ENCODE measurements at places on chromosomes 7 and 10.

DNA sequence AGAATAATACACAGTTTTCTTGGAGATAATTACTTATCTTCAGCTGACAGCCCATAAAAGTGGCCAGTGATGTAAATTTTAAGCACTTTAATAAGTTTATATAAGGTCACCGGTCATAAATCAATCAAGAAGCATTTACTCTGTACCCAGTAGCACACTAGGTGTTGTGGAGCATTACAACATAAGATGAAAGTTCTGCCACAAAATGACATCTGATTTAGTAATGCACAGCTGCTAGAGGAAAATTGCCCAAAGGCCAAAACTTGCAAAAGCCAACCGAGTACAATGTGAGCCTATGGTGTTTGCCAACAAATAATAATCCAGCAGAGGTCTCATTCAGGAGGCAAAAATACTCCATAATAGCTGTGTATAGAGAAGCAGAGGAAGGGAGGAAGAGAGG is 63.6 kb downstream of the GPR37 start:
- DNase-seq, result no peak

GRCh38 chr10:86191166-86191565 is 175.4 kb downstream of the GRID1 start:
- no peak for DNase-seq

DNA sequence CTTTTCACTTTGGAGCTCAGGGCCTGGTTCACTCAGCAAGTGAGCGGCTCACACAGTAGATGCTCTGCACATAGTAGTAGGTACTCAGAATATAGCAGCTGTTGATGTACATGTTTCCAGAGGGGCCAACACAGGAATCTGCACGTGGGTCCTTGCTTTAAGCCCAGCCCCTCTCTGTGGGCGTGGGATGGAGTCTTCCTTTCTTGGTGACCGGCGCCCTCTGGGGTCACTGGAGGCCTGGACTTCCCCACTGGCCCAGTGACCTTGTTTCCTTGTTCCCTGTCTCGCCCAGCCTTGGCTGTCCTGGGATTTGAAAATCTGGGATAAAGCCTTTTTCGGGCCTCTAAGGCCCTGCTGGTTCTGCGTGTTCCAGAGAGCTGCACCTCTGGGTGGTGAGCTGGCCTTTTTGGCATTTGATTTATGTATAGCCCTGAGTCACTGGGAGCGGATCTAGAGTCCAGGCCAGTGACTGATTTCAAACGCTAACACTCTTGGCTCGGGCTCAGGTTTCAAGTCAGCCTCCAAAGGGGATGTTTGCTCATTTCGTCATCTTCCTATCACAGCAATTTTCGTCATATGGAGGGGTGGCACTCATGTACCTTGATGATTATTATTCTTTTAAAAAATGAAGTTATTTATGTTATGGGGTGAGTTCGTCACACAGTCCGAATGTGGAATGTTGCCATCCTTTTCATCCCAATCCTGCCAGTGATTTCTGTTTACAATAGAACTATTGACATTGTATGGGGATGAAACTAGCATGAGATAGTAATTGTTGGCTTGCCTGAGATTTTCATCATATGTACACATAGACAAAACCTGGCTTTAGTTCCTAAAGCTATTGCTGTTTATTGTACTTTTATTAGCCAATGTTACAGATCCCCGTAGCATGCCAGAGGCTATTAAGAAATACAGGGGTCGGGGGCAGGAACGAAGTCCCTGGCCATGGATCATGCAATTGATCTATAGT is 65.5 kb downstream of the CUX1 start:
- DNase-seq, result peak; percentile 81

- DNase-seq, result no peak
These were observed 70.7 kb upstream of the PRSS58 start for GRCh38 chr7:142328551-142328950.

GRCh38 chr10:70940834-70941568 is 52.6 kb upstream of the PCBD1 start:
- no peak for DNase-seq

- no peak for DNase-seq
These were observed 34.3 kb upstream of the NPVF start for GRCh38 chr7:25262586-25262985.

- DNase-seq, result peak; percentile 72
These were observed 9.5 kb downstream of the CHST15 start for GRCh38 chr10:124083740-124084397.

DNA sequence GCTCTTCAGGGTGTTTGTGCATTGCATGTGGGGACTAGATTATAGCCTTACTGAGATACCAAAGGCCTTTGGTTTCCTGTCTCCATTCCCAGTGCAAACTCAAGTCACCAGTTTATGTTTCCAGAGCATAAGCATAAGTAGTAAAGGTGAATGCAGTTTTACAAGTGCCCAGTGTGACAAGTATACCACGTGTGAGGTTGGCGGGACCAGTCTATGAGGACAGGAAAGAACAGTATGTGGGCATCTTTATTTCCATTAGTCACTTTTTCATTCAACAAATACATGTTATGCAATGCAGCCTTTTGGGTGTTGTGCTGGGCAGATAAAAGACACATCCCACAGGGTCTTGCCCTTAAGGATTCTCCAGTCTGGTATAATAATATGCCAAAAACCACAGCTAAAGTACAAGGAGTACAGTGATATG is 146.5 kb downstream of the ARID5B start:
- peak; percentile 43 for DNase-seq

DNA sequence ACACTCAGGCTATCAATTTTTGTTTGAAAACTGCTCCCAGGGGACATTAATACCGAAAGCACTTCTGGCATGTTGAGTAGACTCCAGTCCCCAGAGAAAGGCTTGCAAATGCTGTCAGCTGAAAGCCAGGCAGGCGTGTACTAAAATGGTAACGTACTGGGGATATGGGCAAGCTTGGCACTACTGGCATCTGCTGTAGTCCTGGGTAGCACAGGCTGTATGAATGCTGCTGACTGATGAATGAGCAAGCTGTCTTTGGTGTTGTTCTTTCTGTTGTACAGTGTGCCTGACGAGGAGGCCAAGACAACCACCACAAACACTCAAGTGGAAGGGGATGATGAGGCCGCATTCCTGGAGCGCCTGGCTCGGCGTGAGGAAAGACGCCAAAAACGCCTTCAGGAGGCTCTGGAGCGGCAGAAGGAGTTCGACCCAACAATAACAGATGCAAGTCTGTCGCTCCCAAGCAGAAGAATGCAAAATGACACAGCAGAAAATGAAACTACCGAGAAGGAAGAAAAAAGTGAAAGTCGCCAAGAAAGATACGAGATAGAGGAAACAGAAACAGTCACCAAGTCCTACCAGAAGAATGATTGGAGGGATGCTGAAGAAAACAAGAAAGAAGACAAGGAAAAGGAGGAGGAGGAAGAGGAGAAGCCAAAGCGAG is 53.5 kb upstream of the AGBL3 start:
- no peak for DNase-seq

- no peak for DNase-seq
These were observed 944 bp downstream of the RHBDD2 start for GRCh38 chr7:75879771-75880184.

- DNase-seq, result no peak
These were observed 20.4 kb downstream of the SAMD9 start for GRCh38 chr7:93097388-93097787.

- DNase-seq, result no peak
These were observed 117.9 kb downstream of the NPY start for GRCh38 chr7:24401628-24402593.

DNA sequence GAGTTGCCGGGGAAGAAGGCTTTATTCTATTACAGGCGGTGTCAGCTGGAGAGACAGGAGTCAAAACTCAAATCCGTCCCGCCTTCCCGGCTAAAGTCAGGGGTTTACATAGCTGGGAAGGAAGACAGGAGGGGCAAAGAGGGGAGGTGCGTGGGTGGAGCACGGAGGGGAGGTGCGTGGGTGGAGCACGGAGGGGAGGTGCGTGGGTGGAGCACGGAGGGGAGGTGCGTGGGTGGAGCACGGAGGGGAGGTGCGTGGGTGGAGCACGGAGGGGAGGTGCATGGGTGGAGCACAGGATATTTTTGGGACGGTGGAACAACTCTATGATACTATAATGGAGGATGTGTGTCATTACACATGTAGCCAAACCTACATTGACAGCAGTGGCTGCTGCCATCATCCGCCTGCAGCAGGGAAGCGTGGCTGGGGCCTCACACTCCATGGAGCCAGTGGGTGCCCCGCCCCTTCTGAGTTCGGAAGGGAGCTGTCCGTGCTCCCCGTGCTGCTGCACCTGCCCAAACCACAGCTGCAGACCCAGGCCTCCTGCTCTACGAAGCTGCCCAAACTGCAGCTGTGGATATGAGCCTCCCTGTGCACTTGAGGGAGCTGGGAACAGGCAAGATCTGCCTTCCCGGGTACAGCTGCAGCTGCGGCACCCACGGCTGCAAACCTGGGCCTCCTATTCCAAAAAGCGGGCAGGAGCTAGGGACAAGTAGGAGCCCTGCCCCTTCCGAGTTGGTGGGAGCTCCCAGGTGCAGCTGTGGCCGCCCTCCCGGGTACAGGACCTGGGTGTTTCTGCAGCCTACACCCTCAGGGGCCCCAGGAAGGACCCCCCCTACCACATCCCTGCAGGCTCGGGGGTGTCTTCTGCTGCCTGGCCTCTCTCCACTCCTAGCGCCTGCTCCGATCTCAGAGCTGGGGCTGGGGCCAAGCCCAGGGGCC is 119.4 kb downstream of the DYNC2I1 start:
- DNase-seq, result no peak

GRCh38 chr7:5284304-5285281 is 1.9 kb downstream of the SLC29A4 start:
- no peak for DNase-seq

- DNase-seq, result no peak
These were observed 17.0 kb downstream of the UPF2 start for GRCh38 chr10:12025591-12025990.

DNA sequence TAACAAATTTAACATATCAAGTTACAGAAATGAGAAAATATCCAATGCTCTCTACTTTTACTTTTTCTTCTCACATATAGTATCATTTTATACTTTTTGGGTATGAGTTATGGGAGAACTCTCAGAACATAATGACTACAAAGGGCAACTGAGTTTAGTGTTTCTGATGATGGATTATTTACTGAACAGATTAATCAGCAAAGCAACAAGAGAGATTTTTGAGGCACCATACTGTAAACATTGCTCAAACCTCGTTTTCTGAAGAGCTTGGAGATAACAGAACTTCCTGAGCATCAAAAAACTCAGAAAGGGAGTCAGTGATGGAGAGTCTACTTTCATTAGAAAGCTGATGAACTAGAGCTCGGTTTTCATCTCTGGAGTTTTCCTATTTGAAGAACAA is 84.8 kb upstream of the GSDME start:
- no peak for DNase-seq

DNA sequence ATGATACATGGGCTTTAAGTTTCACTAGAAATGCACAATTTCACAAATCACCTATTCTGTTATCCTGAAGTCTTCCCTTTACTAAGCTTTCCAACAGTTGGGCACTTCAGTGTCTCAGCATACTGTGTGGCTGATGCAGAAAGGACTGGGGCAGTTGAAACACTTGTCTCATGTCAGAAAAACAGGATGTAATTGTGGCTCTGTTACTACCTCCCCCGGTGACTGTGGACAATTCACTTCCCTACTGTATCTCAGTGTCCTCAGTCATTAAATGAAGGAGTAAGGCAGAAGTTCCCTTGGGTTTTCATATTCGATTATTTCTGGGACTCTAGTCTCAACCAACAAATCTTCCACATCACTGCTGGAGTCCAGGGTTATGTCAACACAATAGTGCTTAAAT is 17.9 kb downstream of the ANKRD22 start:
- DNase-seq, result peak; percentile 74

DNA sequence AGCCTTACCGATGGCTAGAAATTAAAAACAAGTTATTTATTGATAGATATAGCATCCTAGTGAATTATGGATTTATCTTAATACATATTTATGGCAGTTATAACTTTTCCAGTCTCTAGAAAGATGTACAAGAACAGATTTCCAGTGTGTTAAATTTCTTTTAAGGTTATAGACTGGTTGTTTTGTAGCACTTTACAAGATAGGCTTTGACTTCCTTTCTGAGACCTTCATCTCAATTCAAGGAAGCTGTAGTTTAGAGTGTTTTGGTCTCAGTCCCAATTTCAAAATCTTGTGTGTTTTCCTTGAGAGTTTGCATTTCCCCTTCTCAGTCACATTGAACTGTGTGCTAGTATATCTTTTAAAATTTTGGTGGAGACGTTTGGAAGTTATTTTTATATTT is 30.1 kb downstream of the PLEKHA1 start:
- DNase-seq, result no peak

DNA sequence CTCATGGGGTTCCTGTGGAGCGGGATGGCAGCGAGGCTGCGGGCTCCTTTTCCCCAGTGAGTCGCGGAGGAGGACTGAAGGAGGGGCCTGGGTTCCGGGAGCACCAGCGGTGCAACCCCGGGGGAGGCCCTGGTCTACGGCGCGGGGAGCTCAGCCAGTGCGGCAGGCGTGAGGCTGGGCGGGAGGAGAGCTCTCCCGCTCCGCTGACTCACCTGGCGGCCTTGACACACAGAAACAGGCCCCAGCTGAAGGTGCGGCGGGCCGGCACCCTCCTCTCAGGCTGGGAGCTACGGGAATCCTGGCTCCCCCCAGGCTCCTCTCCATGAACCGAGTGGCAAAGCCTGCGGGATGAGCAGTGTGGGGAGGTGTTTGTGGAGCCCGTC is 6.8 kb upstream of the NOM1 start:
- no peak for DNase-seq

All from inflammatory macrophage treated with lipopolysaccharide for 1 hour (primary cell).